Cortex of kidney (tissue), 1 donor: ENCODE measurements at places on chromosomes 12 and 14.

DNA sequence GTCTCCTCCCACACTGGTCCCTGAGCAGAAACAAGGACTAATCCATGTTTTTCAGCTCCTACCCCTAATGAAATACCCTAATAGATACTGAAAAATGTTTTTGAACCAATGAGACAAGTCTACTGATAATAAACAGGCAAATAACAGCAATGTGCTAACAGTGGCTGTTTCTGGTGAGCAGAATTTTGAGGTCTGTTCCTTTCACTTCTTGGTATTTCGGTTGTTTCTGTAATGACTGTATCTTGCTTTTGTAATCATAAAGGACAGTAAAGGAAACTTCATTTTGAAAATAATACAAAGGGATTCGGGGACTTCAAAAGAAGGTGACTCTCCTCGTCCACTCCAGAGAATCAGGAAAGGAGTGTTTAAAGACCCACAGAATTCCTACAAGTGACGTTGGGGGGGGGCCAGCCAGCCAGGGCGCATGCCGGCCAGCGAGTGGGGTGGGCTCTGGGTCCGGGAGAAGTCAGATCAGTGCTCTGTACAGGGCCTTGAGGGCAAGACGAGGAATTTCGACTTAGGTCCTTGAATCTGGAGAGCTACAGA, 1.1 kb upstream of the CD9 start:
- no peak for DNase-seq

DNA sequence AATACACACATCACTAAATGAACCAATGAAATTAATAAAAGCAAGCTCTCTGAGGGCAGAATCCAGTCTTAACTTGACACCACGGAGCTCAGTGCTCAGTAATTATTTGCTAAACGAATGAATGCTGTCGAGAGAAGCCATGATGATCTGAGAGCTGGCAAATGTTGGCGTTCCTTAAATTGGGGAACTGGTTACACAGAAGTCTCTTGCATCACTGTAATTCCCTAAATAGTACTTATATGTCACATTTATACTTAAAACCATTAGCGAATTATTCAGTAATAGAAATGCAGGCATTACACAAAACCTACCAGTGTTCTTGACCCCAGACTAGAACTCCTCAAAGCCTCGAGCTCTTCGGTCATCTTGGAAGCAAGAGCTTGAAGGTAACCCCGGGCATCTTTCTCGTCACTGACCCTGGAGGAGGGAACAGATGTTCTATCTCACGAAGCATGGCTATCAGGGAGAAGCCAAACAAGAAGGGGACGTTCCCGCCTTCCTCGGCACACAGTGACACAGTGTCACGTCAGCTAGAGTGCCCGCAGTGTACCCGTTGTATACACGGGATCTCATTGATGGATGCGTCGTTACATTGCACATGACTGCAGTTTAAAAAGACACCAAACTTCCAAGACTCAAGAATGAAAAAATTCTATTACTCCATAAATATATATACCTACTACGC, 43.6 kb downstream of the AMN start:
- no peak for DNase-seq

DNA sequence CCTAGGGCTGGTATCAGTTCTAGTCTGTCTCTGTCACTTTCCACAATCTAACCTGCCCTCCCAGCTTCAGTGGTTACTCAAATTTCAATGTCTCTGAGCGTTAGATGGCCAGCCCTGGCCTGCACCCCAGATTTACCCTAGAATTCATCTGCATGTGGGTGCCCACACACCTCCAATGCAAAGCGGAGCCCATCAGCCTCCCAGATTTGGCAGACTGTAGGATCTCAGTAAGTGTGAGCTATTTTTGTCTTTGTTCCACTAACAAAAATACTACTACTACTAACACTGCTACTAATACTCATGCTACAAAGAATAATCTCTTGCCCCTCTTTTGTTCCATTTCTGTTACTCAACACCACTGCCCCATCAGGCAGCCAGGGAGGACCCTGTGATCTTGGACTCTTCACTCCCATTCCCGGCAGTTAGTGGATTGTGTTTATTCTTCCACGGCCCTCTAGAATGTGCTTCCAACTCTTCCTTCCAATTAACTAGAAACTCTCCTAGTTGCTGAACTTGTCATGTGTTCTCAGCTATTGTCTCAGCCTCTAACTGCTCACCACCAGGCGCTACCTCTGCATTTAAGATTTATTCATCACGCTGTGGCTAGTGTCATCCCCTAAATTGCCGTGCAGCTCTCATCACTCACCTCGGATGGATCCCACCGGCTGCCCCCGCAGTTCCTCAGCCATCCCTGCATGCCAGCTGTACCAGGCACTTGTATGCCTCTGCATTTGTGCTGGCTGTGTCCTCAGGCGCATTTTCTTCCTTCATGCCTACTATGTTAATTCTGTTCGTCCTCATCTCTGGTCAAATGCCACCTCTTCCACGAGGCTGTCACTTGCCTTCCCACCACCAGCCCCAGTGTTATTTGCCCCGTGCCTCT, 150.6 kb upstream of the HIF1A start:
- no peak for DNase-seq

- DNase-seq: no peak
Measured at GRCh38 chr12:104546575-104546974, 89.8 kb downstream of the CHST11 start.

DNA sequence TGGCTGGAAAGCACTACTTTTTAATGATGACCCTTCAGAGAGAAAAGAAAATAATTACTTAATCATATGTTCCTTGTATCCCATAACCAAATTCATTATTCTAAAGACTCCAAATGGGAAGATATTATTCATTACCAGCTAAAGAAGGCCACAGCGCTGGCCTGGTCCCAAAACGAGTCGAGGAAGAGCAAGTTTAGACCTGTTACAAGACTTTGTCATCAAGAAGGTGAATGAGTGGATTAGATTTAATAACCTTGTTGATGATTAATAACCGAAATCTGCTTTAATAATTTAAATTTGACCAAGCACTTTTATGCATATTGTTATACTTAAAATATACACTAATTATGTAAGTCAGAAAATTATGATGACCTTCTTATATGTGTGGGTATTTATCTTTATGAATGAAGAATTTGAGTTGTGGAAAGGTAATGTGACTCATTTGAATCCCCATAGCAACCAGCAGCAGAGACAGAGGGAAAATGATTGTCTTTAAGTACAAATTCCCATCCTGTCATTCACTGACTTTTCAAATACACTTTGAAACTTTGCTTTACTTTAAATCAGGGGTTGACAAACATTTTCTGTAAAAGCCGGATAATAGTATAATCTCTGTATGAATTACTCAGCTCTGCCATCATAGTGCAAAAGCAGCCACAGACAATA, 200.3 kb upstream of the NPAS3 start:
- no peak for DNase-seq

DNA sequence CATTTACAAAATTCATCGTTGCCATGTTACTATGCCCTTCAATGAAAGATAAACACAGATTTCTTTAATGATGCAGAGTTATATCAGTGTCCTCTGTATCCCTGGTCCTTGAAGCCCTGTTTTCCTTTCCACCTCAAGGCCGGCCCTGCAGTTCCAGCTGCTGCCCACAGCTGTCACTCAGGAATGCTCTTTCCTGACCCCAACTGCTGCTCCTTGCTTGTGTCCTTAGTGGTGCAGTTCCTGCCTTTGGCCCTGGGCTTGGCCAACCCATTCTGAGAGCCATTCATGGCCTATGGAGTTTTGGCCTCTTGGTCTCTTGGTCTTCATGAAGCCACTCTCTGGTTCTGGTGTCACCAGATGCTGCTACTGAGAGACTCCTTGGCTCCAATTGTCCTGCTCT, 93.1 kb downstream of the GAS2L3 start:
- no peak for DNase-seq

DNA sequence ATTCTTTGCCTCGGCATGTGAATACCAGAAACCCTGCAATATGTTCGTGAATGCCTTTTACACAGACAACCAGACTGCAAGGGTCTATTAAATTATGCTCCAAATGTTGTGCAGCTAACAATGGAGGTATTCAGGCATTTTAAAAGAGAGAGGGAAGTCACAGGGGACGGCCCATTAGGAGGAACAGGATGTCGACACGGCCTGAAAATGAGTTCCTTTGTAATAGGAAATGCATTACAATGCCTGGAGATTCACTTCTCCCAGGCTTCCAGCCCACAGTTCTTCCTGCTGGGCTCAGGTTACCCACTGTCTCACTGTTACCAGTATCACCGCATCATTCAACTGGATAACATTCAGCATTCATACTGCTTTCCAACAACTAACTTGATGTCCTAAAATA, 2.5 kb downstream of the DUSP6 start:
- no peak for DNase-seq

GRCh38 chr14:95474941-95475340, 41.5 kb downstream of the SYNE3 start:
- DNase-seq: no peak
